ENCODE measurements at places on chromosomes 5 and 9. TPM values are rescaled to one million over a fixed set of nuclear protein-coding genes. Genes with fewer than 3 reads are reported as not detected.

- peak; percentile 56 for DNase-seq
Observed at GRCh38 chr9:130780865-130781504, 54.1 kb upstream of the ABL1 start.

- no peak for DNase-seq
Observed at GRCh38 chr9:122218071-122218934, 10.5 kb downstream of the LHX6 start.

DNA sequence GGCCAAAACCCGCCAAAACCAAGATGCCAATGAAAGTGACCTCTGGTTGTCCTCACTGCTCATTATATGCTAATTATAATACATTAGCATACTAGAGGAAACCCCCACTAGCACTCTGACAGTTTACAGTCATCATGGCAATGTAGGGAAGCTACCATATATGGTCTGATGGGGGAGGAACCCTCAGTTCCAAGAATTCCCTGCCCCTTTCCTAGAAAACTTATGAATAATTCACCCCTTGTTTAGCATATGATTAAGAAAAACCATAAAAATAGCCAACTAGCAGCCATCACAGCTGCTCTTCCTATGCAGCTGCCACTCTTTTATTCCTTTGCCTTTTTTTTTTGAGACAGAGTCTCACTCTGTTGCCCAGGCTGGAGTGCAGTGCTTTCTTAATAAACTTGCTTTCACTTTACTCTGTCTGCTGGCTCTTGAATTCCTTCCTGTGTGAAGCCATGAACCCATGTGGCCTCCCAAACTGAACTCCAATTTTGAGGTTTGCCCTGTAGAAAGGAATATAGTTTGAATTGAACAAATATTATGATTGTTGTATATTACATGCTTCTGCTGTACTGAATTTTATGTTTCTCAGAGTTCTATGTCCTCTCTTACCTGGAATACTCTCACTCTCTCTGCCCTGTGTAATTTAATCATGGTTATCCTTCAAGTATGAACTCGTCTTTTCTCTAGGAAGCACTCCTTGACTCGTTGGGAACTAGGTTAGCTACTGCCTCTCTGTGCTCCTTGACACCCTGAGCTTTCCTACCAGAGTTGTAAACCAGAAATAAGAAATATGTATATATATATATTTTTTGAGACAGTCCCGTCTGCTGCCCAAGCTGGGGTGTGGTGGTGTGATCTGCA lies 59.8 kb downstream of the KIAA1958 start:
- no peak for DNase-seq

Gene SLC36A2
- total RNA-seq: 0.16 TPM

Gene NPDC1
- total RNA-seq: 63.9 TPM

Measured in left ventricle myocardium inferior (tissue), 1 donor.